ENCODE measurements at places on chromosomes 7 and 10. TPM values are rescaled to one million over a fixed set of nuclear protein-coding genes. Genes with fewer than 3 reads are reported as not detected.

GRCh38 chr7:97104719-97105238 lies 12.7 kb upstream of the SDHAF3 start:
- DNase-seq: peak; percentile 89

The RASSF4 gene
- 1.5 TPM for total RNA-seq

- peak; percentile 78 for DNase-seq
These were observed 6.0 kb downstream of the ADD3 start for GRCh38 chr10:110013630-110014293.

The SKAP2 gene
- total RNA-seq: 4.6 TPM

GRCh38 chr10:132208462-132209050 lies 21.8 kb downstream of the DPYSL4 start:
- DNase-seq: no peak

The C10orf143 gene
- total RNA-seq: 2.5 TPM
